ENCODE measurements at places on chromosomes 2 and 18.

GRCh38 chr2:149021761-149022160, 16.7 kb upstream of the LYPD6B start:
- no peak for DNase-seq

GRCh38 chr2:199922856-199923255, 11.8 kb downstream of the C2orf69 start:
- DNase-seq = no peak

DNA sequence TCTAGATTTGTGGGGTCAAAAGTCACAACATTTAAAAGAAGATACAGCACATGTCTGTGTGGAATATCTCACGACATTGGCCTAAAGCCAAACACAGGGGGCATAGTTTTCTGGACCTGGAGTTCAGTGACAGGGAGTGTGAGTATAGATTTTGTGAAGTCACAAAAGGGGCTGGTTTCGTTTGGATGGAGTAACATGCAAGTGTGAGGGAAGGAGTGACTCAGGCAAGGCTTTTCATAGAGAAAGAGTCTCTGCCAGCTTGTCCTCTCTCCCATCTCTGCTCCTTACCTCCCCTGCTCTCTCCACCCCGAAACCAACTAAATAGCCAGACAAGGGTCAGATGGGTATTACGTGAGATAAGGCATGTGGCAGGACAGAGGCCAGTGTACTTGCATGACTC, 3.7 kb upstream of the EPAS1 start:
- no peak for DNase-seq

DNA sequence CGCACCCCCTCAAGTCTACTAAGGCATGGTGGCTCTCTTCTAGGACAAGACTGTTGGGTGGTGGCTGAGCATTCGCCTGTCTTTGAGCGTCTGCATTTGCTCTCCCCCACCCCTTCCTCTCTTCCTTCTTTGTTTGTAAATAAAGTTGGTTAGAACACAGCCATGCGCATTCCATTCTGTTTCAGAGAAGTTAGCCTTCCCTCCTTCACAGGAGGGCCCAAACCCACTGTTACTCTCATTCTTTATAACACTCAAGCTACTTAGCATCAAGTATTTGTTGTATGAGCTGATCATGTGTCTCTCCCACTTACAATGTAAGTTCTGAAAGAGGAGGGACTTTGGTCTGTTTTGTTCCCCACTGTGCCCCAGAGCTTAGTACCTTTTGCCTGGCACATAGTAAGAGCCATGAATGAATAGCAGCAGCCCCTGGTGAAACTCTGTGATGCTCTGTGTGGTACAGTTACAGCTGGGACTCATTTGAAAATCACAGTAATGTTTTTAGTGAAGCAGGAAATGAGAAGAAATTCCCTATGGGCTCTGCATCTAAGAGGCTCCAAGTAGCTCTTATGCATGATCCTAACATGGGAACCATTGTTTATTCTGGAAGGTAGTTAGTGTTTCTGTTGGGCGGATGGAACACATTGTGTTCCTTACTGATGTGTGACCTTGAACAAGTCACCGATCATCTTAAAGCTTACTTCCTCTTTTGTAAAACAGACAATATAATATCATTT, 7.7 kb downstream of the MGAT5 start:
- DNase-seq = no peak

GRCh38 chr2:213934560-213934959, 476.3 kb upstream of the VWC2L start:
- DNase-seq = no peak
